Epithelial cell of alveolus of lung (primary cell): ENCODE measurements at places on chromosomes 7 and 10. TPM values are rescaled to one million over a fixed set of nuclear protein-coding genes. Genes with fewer than 3 reads are reported as not detected.

PAPSS2 gene
- total RNA-seq = 44.0 and 77.2 TPM in 2 replicates

IL15RA gene
- total RNA-seq = 9.4 and 18.6 TPM in 2 replicates

PRPS1L1 gene
- not detected in 2 replicates for total RNA-seq

MRC1 gene
- total RNA-seq = 0.13 TPM in 1 of 2 replicates, not detected in the other
